ENCODE measurements at places on chromosomes 12 and 14. TPM values are rescaled to one million over a fixed set of nuclear protein-coding genes. Genes with fewer than 3 reads are reported as not detected.

Gene SLCO1B1
- total RNA-seq: 0.46 TPM

Gene OR6C2
- total RNA-seq: not detected

Gene GALNT8
- not detected for total RNA-seq

Gene INSM2
- 0.05 TPM for total RNA-seq

Gene ARMH4
- total RNA-seq: 0.49 TPM

Gene OR4K5
- total RNA-seq: not detected

Gene NRDE2
- total RNA-seq: 7.3 TPM

Gene SLC38A4
- 0.06 TPM for total RNA-seq

Gene BATF
- total RNA-seq: not detected

Gene TMEM117
- 1.6 TPM for total RNA-seq

Gene C14orf180
- not detected for total RNA-seq

Gene SLC5A8
- not detected for total RNA-seq

Gene RD3L
- total RNA-seq: not detected

Gene SIRT4
- total RNA-seq: 0.64 TPM

Gene GPR135
- 1.1 TPM for total RNA-seq

Gene NFE2
- total RNA-seq: not detected

Gene SERPINA4
- total RNA-seq: 0.07 TPM

Gene NEUROD4
- total RNA-seq: not detected

Gene ABCC9
- not detected for total RNA-seq
